ENCODE measurements at places on chromosomes 16 and 17.

GRCh38 chr16:72552654-72553053, 380.7 kb upstream of the PMFBP1 start:
- no peak for DNase-seq

GRCh38 chr17:55440391-55440790, 18.8 kb upstream of the MMD start:
- DNase-seq = no peak

DNA sequence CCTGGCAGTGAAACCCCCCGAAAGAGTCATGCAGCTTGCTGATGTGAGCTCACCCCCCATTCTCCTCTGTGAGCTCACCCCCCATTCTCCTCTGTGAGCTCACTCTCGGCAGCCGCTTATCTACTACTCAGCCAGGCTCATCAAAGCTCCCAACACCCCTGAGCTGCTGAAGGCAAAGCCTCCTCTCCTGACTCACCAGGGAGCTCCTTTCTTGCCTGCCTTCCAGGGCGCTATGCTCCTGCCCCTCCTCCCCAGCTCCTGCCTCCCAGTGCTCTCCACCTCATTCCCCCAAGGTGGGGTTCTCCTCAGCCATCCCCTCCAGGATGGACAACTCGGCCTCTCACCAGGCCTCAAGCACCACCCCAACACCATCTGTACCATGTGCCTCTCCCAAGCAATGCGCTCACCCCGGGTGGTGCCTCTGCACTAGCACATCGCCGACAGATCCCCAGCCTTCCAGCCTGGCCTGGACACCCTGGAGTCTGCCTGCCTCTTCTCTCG, 27.7 kb upstream of the FAAP100 start:
- no peak for DNase-seq

DNA sequence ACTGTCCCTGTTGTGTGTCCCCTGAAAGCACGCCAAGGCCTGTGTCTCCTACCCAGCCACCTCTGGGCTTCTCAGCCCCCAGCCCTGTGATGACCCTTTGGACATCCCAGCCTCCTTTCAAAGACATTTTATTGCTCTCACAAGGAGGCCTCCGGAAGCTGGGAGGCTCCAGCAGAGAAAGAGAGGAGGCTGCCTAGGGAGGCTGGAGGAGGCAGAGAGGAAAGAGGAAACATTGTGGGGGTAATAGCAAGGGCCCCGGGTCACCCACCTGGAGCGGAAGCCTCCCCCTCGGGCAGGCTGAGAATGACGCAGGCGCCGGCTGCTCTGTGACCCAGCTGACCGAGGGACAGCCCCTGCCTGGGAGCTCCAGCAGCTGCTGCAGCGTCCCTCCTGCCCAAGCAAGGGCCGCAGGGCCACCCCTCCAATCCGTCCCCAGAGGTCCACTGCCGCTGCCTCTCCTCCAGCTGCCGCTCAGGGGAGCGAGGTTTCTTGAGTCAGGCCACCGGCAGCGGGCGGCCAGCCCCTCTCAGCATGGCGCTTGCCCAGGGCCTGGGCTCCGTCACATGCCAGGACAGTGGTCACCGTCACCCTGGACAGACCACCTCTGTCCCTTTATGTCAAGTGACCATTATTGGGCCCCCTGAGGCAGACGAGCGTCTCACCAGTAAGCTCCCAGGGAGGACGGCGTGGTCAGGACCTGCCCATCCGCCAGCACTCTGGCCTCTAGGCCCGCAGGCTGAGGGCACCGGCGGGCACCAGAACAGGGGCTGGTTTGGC, 29.3 kb downstream of the ACTG1 start:
- DNase-seq = no peak

GRCh38 chr17:81367171-81367570, 28.1 kb upstream of the BAHCC1 start:
- no peak for DNase-seq

- DNase-seq = no peak
Observed at GRCh38 chr17:40230670-40231069, 11.6 kb downstream of the WIPF2 start.
